ENCODE measurements at places on chromosomes 6 and 20.

DNA sequence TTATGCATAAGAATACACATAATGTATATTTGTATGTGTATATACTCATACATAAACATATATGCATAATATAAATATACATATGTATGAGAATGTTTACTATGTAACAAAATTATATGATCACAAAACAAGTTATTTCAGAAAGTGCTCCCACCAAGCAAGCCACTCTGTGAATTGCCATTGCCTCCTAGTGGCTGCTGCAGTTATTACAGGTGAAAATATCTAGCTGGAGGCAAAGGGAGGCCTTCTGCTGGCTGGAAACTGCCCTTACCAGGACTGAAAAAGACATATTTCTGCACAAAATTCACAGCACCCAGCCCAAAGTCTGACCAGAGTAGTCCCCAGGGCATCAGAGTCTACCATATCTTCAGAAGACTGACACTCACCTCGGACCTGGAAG lies 14.4 kb upstream of the ADAM33 start:
- DNase-seq = no peak

- DNase-seq = no peak
Observed at GRCh38 chr6:42010185-42010891, 40.0 kb upstream of the TAF8 start.

DNA sequence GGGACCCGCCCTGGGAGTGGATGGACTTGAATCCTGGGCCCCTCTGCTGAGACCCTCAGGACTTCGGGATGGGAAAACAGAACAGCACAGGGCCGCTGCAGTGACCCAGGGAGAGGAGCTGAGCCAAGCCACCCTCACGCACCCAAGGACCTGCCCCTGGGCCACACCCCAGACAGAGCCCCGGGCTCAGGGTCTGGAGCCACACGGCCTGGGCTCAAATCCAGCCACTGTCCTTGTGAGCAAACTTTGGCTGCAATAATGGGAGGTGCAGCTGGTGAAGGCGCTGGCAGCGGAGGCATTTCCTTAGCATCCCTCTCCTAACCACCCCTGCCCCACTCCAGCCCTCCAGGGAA lies 207.7 kb downstream of the PREX1 start:
- DNase-seq = no peak

DNA sequence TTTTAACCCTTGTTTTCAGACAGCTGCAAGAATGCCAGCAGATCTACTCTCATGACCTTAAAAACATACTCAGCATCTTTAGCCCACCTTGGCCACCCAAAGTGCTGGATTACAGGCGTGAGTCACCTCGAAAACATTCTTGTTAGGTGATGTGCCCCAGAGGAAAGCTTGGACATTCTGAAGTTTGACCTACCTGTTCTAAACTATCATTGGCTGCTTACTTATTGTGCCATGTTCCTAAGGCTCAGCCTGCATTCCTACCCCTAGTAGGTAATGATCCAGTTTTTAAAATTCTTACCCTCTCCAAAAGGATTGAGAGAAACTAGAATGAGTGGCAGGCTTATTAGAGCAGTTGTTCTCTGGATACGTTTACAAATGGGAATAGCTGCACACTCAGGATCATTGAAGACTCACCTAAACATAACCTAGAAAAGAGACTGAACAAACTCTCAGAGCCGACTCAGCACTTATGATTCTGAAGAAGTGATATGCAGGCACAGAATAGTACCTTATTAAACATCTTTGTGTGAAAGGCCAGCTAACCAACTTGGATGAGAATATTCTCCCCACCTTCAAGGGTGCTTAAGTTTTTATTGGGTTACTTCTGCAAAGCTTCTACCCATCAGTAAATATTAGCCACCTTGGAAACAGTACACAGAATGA lies 362.1 kb downstream of the NRN1 start:
- no peak for DNase-seq

DNA sequence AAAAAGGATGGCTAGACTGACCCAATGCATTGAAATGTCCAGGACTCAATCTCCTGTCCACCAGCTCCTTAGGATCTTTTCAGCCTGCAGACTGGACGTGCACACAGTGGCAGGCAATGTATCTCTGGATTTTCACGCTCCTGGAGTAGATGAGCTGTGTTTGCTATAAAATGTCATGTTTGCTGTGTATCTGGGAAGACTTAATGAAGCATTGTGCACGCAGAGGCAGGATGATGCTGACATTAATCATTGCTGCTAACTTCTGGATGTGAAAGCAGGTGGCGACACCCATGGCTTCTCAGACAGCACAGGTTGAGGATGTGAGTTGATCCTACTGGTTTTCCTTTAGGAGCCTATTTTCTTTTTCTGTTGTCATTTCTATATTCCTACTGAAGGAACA lies 133.1 kb upstream of the PCSK2 start:
- no peak for DNase-seq

DNA sequence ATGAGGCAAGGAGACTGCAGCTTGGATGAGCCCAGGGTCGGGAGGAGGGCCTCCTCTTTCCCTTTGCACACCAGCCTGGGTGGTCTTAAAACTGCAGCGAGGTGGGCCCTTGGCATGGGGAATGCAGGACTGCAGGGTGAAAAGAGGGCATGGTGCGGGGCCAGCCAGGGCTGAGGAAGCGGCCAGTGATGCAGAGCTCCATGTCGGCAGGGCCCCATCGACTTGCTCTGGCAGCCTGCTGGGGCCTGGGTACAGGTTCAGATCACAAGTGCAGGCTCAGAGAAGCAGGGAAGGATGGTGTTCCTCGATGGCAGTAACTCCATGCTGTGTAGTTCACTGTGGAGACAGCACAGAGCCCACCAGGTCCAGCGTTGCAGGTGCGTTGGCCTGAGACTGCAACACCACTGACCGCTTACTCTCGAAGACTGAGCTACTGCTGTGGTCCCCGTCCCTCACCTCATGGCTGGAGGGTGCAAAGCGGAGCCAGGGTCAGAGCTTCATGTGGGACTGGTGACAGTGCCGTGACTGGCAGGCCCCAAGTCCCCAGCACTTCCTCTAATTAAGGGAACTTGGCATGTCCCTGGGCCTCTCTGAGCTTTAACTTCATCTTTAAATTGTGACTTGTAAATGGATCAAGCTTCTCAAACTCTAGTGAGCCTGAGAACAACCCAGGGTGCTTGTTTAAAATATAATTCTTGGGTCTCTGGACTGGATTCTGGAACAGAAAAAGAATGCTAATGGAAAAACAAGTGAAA lies 223.2 kb downstream of the SYNDIG1 start:
- DNase-seq = no peak

DNA sequence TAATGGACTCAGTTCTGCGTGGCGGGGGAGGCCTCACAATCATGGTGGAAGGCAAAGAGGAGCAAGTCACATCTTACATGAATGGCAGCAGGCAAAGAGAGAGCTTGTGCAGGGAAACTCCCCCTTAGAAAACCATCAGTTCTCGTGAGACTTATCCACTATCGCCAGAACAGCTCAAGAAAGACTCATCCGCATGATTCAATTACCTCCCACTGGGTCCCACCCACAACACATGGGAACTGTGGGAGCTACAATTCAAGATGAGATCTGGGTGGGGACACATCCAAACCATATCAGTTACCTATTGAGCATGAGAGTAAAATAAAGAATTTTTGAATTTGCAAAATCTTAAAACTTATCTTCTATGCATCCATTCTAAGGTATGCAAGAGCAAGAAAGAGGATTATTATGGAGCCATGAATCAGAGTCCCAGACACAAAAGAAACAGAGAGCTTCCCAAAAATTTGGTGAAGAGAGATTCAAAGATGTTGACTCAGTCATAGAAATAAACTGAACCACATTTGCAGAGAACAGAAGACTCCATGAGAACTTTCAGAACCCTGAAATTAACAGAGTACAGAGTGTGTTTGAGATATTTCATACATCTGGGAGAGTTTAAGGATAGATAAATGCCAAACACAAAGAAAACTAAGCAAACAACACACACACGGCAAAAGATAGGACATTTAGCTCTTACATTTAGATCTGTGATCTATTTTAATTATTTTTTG lies 17.1 kb upstream of the MOXD1 start:
- no peak for DNase-seq

DNA sequence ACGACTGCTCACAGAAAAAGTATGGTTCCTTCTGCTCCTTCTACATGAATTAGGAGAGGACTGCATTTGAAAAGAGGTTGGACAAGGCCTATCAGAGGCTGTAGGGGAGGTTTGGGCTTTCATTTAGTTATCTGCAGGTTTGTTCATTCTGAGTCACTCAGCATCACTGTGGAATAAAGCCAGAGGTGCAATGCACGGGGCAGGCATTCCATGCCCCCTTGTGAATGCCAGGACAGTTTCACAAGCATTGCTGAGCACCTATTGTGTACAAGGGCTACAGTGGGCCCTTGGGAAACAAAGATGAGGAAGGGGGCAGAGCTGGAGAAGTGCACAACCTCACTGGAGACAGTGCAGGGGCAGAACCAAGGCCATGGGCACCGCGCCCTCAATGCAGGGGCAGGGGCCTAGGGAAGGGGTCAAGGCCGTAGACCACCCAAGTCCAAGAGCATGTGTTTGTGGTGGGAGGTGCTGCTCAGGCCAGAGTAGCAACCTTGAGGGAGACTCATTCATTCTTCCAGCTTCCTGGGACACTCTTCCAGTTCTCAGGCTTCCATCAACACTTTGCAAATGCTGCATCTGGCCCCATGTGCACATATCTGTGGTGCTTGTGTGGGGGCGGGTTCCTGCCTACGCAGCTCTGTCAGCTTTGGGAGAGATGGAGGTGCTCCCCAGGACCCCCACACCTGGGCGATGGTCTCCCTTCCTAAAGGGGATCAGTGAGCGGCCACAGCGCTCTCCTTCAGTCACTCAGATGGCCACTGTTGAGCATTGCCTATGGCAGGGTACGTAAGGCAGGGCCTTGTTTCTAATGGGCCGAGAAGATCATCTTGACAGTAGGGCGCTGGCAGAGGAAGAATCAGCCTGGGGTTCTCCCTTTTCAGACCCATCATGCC lies 204.5 kb downstream of the SYNDIG1 start:
- DNase-seq = no peak

- DNase-seq = peak; percentile 89
Observed at GRCh38 chr6:26286168-26286877, 78.7 kb upstream of the BTN3A2 start.

GRCh38 chr6:112800439-112800838 lies 453.3 kb downstream of the RFPL4B start:
- DNase-seq = no peak

- no peak for DNase-seq
Observed at GRCh38 chr20:51489611-51490010, 52.9 kb downstream of the NFATC2 start.

DNA sequence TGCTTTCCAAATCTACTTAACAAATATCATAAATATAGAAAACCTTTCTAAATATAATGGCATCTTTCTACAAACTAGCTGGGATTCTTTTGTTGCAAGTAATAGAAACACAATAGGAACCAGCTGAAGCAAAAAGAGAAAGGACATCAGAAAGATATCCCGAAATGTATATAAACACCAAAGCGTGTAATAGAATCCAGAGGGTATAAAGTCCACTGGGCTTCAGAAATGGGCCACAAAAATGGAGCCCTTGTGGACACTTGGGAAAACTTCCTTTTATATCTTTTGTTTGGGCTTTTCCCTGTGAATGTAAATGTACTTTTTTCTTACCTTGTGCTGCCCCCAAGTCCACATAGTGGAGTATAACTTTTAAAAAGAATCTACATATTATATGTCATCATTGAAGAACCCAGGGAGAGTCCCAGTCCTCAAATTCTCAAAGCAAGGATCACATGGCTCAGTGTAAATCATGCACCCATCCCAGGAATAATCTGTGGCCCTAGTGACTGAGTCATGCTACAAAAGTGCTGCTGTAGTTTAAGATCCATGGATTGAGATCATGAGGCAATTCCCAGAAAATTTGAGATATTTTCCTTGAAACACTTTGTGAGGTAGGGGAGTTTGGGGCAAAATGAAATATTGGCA lies 457.0 kb downstream of the EPM2A start:
- no peak for DNase-seq

DNA sequence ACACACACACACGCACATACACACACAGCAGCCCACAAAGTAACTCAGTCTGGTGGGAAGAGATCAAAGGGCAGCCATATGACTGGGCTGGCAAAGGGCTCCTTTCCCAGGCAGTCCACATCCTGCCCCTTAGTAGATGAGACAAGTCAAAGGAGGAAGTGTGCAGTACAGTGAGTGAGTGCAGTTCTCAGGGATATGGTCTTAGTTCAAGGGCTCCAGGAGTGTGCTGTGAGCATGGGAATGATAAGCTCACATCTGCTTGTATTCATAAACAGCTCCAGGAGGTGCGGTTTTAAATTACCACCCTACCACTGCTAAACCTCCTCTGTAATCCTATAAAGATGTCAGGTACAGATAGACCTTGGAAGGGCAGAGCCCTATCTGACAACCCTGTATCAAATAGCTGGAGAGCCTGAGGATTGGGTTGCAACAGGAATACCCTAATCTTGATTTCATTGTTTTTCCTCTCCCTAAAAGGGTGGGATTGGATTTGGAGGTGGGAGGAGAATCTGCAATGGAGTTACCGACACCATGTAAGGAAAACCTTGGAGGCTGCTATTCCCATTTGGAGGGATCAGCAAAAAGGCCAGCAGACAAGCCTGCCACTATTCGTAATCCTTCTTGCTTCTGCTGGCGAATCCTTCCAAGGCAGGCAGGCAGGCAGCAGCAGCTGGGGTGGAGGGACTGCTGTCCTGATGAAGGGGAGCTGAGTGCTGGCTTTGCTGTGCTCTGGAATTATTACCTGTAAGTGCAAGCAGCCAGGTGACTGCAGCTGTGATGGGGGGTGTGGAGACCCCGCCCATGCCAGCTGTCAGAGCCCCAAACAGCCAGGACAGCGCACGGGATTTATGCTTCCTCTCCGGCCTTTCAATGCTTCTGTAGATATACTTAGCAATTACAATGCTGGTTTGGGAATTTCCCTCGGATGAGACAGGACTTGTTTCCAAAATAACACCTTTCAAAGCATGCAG lies 342.7 kb downstream of the PRL start:
- peak; percentile 10 for DNase-seq

DNA sequence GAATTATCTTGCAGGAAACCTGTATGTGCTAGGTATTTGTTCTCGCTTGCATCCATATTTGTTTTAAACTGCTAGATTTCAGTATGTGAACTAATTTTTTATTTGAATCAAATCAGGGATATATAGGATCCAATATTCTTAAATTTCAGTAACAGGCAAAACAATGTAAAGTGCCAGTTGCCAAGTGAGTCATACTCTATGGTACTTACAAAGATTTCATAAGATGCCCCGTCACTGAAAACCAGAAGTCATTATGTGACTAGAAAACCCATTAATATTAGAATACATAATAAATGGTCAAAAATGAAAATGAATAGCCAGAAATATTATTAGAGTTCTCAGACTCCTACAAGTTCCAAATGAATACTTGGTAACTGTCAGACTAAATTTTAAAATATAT lies 481.2 kb downstream of the TFAP2A start:
- DNase-seq = no peak

- DNase-seq = no peak
Observed at GRCh38 chr6:111573892-111574797, 31.5 kb downstream of the TRAF3IP2 start.
